SHP77 treated with DMSO at 0.1 percent for 48 hours (cell line): ENCODE measurements at places on chromosomes 6 and 20.

GRCh38 chr6:110688661-110689268 is 126.5 kb downstream of the CDK19 start:
- no peak for DNase-seq

DNA sequence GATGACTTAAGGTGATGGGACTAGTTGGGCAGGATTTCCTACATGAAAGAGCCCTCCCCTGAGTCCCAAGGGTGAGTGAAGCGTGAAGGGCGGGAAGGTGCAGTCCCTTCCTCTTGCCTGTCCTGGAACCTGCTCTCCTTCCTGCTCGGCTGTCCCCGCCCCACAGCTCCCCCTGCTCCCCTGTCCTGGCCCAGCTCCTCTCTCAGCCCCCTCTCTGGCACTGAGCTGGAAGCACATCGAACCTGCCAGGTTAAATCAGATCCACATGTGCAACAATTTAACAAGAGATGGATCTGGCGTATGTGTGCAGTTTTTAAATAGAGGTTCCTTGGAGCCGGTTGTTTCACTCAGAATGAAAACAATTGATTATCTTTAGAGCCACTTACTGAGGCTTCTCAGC is 95.0 kb downstream of the LRFN2 start:
- DNase-seq, result no peak

DNA sequence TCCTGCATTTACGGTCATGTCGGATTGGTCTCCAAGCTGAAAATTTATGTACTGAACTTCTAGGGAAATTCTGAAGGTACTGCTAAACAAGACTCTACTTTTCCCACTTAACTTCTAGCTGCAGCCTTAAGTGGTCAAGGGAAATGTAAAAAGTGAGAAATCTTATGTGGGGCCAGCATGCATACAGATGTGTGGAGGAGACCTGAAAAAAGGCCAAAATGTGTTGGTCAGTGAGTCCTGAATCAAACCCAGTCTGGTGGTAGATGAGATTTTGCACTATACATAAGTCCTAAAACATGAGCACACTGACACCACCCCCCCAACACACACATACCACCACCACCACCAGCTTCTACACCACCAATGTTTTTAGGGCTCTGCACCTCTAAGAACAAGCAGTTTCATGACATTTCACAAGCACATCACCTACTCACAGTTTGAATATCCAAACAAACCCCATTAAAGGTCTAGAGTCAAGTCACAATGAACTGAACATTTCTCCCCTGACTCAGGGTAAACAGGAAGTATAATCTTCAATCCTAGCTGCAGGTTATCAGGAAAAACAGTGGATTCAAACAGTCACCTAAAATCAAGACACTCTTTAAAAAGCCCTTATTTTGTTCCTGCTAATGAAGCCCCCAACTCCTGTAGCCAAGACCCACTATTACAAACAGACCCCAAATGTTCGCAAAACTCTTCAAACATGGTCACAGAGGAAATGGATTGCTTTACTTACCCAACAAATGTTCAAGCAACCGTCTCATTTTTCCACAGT is 1.6 kb downstream of the ZMYND8 start:
- DNase-seq, result no peak

- DNase-seq, result no peak
Measured at GRCh38 chr6:44059359-44060346, 67.6 kb downstream of the MRPL14 start.

GRCh38 chr6:106510090-106510970 is 119.0 kb downstream of the RTN4IP1 start:
- DNase-seq, result no peak

DNA sequence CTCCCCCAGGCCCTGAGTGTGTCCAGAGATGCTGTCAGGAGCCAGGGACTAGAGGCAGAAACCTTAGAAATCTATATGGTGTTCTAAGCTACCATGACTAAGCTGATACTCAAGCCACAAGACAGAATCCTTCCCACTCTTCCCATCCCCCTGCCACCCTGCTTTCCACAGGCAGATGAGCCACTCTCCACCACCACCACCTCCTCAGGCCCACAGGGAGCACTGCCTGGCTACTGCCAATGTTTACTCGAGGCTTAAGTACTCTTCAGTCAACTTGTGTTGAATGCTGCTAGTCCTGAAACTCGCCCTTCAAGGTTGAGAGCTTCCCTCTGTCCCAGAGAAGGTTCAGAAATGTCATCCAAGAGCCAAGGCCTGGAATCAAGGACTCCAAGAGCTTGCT is 56.2 kb downstream of the CENPW start:
- no peak for DNase-seq

DNA sequence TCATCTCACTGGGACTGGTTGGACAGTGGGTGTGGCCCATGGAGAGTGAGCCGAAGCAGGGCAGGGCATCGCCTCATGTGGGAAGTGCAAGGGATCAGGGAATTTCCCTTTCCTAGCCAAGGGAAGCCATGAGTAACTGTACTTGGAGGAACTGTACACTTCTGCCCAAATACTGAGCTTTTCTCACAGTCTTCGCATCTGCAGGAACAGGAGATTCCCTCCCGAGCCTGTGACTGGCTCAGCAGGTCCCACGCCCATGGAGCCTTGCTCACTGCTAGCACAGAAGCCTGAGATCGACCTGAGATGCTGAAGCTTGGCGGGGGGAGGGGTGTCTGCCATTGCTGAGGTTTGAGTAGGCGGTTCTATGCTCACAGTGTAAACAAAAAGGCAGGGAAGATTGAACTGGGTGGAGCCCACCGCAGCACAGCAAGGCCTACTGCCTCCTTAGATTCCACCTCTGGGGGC is 10.4 kb upstream of the CALHM5 start:
- no peak for DNase-seq

DNA sequence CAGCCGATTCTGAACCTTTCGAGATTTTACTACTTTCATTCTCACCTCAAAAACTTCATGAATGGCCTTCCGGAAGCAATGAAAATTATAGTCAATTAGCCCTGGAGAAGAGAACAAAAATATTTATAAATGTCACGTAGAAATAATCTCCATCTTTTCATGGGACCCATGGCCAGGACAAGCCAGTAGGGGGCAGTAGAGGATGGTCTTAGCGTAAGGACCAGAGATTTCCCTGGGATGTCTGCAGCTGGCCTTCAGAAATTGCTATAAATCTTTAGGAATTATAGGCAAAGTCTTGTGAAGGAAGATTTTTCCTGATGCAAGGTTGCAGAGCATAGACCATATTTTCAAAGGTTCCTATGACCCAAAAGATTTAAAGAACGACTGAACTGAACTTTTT is 15.6 kb upstream of the UBE2J1 start:
- DNase-seq, result no peak

DNA sequence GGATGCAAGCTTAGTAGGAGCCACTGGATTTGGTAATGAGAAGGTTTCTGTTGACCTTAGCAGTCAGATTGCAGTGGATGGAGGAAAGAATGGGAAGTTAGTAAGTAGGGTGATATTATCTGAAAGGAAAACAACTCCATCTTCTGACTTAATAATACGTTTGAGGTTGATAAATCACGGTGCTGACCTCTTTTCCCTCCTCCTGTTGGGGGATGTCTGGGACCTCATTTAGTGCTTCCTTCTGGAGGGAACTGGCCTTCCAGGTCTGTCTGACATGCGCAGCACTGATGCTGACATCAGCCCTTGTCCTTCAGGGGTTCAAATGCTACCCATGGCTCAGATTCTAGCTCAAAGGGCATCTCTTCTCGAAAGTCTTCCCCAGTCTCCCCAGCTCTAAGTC is 48.2 kb upstream of the AKAP12 start:
- DNase-seq, result no peak

DNA sequence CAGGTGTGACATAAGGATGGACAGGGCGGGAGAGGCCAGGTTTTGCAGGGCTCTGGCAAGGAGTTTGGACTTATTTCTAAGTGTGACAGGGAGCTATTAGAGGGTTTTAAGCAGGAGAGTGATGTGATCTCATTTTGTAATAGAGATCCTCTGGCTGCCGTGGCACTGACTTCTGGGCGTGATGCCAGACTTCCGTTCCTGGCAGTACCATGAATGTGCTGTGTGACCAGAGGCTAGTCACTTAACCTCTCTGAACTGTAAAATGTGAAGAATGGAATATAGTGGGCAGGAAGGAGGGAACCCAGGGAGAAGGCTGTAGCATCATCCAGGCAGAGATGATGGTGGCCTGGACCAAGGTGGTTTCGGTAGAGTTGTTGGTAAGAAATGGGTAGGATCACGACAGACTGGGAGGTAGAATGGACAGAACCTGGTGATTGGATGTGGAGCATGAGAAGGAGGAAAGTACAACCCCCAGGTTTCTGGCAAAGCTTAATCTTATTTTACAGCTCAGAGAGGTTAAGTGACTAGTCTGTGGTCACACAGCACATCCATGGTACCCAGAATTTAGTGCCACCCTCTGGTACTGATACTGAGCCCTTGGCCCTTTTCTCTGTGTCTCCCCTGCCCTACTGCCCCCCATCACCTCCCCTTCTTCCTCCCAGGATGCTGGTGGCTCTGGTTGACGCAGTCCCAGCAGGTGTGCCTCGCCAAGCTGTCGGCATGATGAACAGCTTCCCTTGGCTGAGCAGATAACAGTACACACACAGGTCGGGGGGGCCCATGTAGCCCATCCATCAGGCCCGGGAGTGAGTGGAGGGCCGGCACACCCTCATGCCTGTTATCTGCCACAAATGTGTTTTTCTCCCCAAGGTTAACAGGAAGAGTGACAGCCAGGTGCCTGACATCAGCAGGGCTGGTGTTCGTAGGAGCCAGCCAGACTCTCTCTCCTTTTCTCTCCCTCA is 52.9 kb upstream of the CTNNBL1 start:
- DNase-seq, result no peak

GRCh38 chr6:26199057-26199772 is 112.0 kb downstream of the HFE start:
- peak; percentile 93 for DNase-seq

- DNase-seq, result no peak
Measured at GRCh38 chr6:84583784-84584183, 180.6 kb downstream of the TBX18 start.

- DNase-seq, result no peak
Measured at GRCh38 chr6:27474172-27474465, 1.2 kb upstream of the ZNF184 start.

DNA sequence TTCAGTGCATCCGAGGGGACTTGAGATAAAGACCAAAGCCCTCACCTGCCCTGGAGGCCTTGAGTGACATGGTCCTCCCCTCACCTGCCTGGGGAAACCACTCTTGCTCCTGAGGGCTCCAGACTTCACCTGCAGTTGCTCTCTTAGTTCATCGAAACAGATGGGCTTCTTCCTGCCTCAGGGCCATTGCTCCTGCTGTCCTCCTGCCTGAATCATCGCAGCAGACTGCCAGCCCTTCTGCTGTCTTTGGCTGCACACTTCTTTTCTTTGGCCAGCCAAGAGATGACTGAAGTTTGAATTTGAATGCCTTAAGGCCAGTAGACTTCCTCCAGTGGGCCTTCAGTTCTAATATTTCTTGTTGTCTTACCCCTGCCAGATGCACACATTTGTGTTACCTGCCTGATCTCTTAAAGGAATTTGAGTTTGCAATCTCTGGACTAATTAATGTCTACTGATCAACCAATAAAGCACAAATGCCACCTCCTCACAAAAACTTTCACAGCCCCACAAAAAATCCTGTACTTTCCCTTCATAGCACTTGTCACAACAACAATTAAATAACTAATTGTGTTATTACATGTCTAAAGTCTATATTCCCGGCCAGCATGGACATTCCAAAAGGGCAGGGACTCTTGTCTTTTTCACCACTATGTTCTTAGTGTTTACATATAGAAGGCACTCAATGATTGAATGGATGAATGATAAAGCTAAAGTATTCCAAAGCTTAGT is 56.7 kb upstream of the SGK1 start:
- DNase-seq, result no peak

DNA sequence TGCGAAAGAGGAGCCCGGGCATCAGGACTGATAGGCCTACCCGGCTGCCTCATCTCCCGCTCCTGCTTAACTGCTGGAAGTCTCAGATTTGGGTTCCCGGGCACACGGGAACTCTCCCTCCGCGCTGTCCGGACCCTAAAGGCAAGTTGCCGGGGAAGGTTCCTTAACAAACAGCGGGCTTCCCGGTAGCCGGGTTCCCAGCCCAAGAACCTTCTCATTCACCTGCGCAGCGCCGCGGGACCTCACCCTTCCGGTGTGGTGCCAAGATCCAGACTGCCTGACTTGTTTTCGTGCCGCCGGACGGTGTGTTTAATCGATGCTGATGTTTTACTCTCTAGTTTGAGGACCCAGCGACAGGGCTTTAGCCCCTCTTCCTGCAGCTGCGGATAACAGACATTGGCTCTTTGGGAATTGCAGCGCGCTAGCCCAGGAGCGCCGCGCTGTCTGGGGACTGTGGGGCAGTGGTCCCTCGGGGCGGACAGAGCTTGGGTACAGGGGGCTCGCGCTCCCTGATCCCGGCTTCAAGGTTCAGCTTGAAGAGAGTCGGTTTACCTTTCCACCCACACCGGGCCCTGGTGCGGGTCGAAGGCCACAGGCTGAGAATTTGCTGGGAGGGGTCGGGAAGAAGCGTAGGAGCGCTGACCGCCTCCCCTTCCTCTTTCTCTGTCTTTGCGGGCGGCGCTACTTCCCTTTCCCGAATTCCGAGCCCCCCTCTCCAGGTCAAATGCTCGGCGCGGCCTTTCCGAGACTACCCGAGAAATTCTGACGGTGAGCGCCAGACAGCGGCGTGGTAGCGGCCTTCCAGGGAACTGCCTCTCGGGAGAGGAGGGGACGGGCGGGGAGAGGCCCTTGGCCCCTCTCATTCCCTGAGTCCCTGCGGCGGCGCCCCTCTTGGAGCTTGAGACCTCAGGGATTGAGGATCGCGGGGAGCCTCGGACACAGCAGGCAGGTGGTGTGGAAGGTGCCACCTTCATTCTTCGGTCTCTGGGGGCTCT is 17.2 kb downstream of the ABT1 start:
- no peak for DNase-seq

DNA sequence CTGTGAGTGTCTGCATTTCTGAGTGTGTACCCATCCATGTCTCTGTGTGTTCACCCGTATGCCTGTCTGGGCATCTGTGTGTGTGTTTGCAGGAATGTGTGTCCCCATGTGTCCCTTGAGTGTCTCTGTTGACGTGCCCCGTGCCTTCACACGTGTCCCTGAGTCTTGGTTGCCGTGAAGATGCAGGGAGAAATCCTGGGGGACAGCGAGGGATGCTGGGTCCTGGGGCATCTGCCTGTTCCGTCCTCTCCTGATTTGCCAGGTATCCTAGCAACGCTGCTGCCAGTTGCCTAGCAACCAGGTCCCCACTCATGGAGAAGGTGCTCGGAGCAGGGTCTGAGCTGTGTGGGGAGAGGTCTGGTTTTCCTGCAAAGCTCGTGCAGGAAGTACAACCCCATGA is 6.0 kb upstream of the LKAAEAR1 start:
- no peak for DNase-seq

DNA sequence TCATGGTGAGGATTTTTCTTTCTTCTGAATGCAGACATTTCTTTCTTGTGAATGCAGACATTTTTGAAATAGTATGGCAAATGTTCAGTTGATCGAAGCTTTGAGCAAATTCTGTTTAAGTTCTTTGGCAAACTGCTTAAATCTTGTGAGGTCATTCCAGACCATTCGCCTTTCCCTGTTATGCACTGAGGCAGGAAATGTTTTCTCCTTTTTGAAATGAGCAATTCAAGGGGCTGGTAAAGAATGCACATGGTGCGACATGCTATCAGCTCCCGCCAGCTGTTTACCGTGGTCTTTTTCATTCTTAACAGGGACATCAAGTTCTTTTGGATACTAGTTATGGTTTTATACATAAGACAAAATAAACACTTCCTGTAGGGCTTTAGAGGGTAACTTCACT is 112.0 kb upstream of the CCN2 start:
- DNase-seq, result no peak

GRCh38 chr6:43242908-43243663 is at the start of gene TTBK1:
TSS of gene TTBK1 (plus strand) at chr6:43243481. CDS start at chr6:43246661, 3,180 bp downstream.
- no peak for DNase-seq

- peak; percentile 90 for DNase-seq
Measured at GRCh38 chr6:158518191-158519127, 41.4 kb upstream of the TMEM181 start.
